Stimulated activated CD8-positive, alpha-beta memory T cell treated with anti-CD3 and anti-CD28 coated beads, Interleukin-15, amount 100 ng/mL, for 48 hours (primary cell): ENCODE measurements at places on chromosomes 2 and 18.

- DNase-seq: no peak
Observed at GRCh38 chr2:143205106-143205764, 76.0 kb downstream of the ARHGAP15 start.

DNA sequence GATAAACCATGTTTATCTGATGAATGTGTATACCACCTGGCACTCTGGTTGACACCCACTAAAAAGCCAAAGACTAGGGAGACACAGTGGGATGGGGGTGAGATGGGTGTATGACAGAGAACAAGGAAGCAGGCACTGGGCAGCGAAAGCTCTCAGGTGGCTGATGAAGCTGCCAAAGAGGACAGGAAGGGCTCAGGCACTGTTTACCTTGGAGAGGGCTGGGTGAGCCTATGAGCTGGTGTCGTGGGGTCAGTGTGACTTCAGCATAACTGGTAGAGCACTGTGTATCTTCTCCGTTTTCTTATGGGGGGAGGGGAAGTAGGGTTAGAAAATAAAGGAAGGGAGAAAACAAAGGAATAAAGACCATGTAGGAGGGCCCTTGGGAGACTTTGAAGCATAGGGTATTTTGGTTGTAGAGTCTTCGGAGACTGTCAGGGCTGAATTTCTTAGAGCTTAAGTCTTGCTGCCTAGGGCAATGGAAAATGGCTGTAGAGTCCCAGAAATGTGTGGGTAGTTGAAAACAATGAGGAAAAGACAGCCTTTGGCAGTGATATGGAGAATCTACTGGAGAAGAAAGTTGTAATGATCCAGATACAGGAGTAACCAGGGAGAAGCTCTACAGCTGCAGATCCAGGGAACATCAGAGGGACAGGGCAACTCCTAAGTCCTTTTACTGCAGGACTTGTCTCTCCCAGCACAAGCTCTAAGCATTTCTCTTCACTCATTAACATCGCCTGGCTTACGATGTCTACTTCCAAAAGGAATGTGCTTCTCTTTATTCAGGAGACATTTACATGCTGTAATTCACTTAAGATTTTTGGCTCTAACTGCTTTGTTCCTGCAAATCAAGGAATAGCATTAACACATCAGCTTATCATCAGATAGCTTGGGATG is 120.0 kb downstream of the AQP4 start:
- DNase-seq: no peak

DNA sequence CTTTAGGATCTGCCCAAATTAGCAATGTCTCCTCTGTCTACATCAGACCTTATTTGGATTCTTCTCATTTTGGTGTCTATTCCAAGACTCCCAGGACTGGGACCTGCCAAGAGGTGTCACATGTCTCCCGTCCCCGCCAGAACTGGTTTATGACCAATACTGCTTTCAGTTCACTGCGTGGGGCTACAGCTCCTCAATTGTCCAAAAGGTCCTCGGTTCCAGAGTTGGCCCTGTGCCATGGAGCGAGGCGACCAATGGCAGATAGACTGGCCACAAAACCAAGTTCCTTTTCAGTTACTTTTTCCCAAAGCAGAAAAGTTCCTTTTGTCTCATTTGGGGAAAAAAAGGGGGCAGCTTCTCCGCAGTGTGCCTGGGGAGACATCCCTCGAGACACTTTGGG is 144.1 kb upstream of the ZNF236 start:
- DNase-seq: no peak

DNA sequence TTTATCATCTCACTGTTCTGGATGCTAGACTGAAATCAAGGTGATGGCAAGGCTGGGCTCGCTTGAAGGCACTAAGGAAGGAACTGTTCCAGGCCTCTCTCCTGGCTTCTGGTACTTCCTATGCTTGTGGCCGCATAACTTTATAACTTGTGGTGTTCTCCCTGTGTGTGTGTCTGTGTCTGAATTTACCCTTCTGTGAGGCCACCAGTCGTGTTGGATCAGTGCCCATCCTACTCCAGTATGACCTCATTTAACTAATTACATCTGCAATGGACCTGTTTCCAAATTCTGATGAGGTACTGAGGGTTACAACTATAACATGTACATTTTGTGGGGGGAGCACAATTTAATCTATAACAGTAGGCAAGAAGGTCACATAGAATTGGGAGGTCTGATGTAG is 41.6 kb downstream of the LYPD6B start:
- DNase-seq: no peak

GRCh38 chr2:86139981-86140380 is 33.9 kb downstream of the PTCD3 start:
- DNase-seq: no peak

- no peak for DNase-seq
Observed at GRCh38 chr18:63433334-63433866, 11.1 kb upstream of the VPS4B start.
